ENCODE measurements at places on chromosomes 3 and 15.

DNA sequence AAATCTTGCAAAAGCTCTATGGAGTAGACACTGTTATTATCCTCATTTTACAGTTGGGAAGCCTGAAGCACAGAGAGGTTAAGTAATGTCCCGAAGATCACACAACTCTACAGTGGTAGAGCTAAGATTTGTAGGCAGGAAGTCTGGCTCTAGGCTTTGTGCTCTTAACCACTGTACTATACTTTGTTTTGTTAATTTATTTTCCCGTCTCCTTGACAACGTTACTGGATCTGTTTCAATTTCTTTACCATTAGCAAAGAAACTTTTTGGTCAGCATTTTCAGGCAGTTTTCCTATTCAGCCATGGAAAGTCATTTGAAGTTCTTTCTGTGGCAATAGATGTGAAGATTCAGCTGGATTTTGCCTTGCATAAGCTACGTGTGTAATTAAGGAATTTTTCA lies 51.7 kb downstream of the OTOL1 start:
- ATAC-seq: no peak

DNA sequence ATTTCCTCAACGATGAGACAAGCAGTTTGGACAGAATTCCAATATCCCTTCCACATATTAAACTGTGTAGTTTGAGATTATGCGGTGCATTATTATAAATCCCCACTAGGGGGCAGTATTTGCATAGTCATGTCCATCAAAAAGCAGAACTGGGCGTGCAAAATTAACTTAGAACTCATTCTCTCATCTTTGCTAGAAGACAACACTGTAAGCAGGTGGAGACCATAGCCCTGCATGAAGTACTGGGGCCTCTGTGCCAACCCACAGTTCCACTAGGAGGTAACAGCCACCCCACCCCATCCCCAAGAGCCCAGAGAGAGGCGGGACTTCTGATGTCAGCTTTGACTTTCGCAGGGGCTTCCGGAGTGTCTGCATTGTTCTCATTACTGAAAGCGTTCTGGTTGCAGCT lies 106.6 kb upstream of the TMC3 start:
- no peak for ATAC-seq

DNA sequence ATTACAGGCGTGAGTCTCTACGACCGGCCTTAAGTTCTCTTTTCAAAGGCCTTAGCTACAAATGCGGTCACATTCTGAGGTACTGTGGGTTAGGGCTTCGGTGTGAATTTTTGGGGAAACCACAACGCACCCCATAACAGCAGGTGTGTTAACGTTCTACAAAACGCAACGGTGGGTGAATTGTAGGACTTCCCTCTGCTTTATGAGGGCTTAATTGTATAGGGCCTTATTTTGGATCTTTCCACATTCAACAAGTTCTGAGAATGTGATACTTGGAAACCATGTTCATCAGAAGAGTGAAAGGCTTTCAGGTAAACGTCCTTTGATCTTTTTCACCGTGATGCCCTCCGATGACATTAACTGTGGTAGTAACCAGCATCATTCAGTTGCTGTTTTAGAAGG lies 998.6 kb upstream of the CFAP20DC start:
- peak; percentile 74 for ATAC-seq

- ATAC-seq: no peak
Observed at GRCh38 chr15:43251185-43251870, 15.4 kb downstream of the TGM5 start.

DNA sequence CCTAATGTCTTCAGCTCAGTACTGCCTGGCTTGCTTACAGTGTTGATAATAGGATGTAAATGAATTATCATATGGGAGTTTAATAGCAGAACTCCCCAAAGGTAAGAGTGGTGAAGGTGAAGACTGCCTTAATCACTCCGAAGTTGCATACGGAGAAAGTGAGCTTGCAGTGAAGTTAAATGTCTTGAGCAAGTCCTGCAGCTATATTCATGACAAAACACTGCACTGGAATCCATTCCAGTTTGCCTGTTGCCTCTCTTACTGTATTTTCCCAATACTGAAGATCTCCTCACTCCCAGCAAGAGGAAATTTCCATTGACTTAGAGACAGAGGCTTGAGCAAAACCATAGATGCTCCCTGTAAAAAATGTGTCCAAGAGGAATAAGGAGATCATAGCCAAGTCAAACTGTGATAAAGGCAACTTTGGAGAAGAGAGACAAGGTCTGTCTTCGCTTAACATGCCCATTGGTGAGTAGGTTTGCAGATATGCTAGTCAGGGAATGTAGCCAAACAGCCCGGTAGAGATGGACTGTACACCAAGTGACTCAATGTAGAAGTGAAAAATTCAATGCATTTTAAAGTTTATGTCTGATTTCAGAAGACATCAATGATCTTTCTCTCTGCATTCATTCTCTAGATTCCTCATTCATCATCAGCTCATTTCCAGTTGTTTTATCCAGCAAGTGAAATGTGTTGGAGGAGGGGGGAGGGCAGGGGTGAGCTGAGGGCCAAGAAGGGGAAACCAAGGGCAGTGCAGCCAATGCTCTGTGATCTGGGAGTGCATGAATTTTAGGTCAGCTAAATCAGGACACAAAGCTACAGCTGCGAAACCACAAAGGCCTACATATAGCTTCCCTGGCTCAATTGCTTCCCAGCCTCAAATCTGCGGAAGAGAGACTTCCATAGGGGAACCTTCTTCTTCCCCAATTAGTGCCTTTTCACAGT lies 667.1 kb upstream of the NR2F2 start:
- ATAC-seq: no peak

DNA sequence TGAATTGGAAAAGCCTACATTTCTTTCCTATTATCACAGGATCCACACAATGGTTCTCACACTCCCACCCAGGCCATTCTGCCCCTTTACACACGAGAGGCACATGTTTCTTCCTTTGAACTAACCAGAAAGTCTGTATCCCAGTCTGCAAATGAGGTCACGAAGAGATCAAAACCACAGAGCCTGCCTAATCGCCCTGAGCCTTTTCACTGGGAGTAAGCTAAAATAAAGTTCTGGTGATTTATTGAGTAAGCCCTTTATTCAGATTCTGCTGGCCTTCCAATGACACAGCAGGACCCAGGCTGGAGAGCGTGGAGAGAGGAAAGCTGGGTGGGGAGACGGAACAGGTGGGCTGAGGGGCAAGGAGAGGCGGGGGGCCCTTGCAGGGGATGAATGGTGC lies 78.7 kb downstream of the ATP1B3 start:
- no peak for ATAC-seq

GRCh38 chr3:12708584-12709192 lies 44.8 kb upstream of the RAF1 start:
- no peak for ATAC-seq

DNA sequence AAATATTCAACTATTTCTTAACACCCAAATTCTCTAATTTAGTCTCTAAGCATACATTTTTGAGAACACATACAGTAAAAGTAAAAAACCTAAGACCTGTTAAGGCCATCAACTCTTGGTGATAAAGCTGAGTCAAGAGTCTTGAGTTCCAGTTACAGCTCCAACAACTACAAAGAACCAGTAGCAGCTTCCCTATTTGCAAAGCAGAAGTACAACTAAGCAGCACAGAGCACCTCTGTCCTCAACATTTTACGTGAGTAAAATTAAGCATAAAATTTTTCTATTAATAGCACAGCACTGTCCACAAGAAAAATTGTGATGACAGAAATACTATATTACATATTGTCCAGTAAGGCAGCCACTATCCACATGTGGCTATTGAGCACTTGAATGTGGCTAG lies 4.4 kb downstream of the PCOLCE2 start:
- ATAC-seq: no peak

GRCh38 chr15:47374222-47374621 lies 343.1 kb upstream of the SEMA6D start:
- ATAC-seq: no peak

DNA sequence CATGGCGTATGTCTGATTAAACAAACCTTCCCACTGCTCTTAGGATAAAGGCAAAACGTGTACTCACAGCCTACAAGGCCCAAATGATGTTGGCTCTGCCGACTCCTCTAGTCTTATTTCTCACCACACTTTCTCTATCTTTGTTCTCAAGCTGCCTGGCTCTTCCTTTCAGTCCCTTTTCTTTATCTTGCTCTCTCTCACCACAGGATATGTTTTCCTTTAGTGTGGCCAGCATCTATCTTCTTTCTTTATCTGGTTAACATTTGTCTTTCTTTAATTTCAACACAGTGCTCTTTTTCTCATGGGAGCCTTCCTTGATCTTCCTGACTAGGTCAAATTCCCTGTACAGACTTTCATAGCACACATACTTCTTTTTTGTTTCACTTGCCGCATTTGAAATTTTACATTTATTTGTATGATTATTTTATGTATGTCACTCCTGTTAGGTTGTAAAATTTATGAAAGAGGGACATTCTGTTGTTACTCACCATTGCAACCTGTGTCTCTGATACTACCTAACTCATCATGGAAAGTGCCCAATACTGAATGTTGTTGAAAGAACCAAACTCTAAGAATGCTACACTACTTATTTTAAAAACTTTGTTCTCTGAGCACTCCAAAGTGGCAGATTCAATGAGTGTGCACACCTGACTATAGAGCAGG lies 328.9 kb upstream of the CBLB start:
- ATAC-seq: no peak

DNA sequence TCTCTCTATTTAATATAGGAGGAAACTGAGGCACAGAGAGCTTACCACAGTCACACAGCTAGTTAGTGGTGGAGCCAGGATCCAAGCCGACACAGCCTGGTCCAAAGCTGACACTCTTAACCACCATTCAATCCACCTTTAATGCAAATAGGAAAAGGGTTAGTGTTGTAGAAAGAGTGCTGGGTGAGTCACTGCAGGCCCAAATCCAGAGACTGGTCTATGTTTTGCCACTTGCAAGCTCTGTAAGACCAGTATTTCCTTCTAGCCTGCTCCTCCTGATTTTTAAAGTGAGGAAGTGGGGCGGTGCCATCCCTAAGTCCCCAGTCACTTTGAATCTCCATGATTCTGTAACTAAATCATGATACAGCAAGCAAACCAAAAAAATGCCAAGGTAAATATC lies 111.0 kb downstream of the MECOM start:
- no peak for ATAC-seq

GRCh38 chr3:165339753-165340152 lies 143.6 kb upstream of the SLITRK3 start:
- no peak for ATAC-seq
